ENCODE measurements at places on chromosomes 16 and 17.

DNA sequence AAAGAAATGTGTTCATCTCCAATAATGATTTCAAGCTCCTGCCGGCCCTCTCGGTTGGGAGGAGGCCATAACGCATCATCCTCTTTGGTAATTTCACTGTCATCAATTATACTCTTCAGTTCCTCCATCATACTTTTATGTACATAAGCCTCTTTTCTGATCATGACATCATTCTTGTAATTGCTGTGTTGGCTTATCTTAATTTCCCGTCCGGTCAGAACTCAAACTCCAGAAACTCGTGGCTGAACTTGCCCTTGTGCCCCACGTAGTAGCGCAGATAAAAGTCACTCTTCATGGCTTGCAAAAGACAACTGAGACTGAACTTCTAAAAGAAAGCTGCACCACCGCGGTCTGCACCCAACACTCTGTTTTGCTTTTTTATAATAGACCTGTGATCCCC is 13.6 kb downstream of the TMEM220 start:
- DNase-seq: no peak

GRCh38 chr16:64846966-64847365 is 274.9 kb downstream of the CDH11 start:
- no peak for DNase-seq

DNA sequence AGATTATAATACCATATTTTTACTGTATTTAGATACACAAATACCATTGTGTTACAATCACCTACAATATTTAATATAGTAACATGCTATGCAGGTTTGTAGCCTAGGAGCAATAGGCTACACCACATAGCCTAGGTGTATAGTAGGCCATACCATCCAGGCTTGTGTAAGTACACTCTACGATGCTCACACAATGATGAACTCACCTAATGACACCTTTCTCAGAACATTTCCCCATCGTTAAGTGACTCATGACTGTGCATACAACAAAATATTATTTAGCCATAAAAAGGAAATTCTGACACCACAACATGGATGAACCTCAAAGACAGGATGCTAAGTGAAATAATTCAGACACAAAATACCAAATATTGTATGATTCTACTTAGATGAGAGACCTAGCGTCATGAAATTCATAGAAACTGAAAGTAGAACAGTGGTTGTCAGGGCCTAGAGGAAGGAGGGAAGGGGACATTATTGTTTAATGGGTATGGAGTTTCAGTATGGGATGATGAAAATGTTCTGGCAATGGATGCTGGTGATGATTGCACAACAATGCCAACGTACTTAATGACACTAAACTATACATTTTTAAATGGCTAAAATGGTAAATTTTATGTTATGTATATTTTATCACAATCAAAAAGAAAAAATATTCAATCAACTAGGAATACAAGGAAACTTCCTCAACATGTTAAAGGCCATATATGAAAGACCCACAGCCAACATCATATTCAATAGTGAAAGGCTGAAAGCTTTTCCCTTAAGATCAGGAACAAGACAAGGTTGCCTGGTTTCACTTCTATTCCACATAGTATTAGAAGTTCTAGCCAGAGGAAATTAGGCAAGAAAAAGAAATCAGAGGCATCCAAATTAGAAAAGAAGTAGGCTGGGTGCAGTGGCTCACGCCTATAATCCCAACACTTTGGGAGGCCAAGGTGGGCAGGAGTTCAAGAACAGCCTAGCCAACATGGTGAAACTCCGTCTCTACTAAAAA is 5.9 kb upstream of the C16orf87 start:
- DNase-seq: no peak

DNA sequence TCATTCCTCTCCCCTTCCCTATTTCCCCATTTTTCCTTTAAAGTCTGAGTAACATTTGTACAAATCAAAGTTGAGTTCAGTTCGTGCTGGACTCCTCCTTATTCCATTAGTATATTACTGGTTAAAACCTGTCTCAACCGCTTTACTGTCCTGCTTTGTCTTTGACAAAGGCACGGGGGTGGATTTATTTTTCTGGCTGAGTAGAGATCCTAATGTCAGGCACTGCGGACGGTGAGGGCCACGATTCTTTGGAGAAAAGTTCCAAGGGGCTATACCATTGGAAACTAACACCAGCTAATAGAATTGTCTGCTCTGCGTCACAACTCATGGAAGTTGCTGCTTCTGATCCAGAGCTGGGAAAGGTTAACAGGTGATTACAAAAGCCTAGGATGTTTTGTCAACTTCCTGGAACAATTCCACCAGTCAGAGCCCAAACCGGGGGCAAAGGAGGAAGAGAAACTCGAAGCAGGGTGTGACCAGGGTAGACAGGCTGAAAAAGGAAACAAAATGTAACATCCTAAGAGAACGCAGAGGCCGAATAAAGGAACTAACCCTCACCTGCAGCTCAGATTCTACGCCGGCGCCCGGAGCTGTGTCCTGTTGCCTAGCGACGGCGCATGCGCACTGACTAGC is 12.4 kb downstream of the TAT start:
- DNase-seq: no peak

- no peak for DNase-seq
Observed at GRCh38 chr17:65181237-65182061, 44.3 kb downstream of the RGS9 start.

GRCh38 chr16:89009343-89010209 is 32.6 kb upstream of the CBFA2T3 start:
- DNase-seq: no peak

DNA sequence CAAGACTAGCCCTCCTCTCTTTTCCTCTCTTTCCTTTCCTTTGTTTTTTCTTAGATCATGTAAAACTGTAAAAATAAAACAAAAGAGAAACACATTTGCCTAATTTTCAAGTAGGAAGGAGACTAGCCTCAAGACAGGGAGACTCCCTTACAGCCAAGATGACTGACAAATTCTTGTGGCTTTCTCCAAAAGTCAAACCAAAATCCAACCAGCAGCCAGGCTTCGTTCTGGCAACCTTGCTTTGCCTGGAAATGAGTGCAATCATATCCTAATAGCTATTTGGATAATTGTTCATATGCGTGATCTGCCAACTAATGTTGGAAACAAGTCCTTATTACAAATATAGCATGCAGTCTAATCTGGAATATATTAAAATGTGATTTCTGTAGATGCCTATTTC is 868.9 kb upstream of the SOX9 start:
- no peak for DNase-seq

DNA sequence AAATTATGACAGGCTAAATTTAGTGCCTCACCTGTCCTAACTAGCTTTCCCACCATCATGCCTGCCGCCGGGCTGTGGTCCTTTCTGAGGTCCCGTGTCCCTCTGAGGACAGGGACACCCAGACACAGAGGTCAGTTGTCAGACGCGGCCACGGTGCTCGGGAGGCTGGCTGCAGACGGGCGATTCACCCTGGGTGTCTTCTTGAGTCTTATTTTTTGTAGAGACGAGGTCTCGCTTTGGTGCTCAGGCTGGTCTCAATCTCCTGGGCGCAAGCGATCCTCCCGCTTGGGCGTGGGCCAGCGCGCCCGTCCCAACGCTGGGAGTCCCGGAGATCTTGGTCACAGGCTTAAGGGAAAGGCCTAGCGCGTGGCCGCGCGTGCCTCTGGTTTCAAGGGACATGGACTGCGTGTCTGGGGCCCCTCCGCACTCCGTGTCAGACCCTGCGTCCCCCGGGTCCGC is 797 bp upstream of the RAB11FIP3 start:
- DNase-seq: no peak

All from NCI-H2107 (cell line).